ENCODE measurements at places on chromosomes 12 and 14.

DNA sequence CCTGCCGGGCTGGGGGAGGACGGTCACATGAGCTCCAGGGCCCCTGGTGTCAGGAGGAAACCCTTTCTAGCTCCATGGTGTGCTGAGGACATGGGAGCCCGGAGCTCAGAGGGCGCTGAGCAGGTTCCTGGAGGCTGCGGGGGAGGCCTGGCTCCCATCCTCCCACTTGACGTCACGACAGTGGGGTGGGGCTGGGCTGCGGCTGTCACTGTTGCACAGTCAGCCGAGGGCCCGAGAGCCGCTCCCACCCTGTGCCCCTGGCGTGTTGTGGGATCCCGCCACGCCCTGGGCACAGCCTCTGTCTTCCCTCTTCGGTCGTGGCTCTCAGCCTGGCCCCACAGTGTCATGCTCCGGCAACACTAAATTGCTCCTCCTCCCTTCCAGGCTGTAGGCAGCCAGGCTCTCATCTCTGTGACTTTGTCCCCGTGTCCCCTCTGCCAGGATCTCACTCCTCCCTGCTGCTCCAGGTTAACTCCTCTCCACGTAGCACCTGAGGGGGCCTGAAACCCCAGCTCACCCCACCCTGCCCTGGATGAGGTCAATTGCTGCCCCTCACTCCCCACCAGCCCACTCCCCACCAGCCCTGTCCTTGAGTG is 33.0 kb downstream of the BEGAIN start:
- no peak for DNase-seq

- DNase-seq = no peak
These were observed 424.9 kb downstream of the PDZRN4 start for GRCh38 chr12:41612892-41613557.

GRCh38 chr12:12804432-12804886 is 8.7 kb upstream of the DDX47 start:
- DNase-seq = no peak

DNA sequence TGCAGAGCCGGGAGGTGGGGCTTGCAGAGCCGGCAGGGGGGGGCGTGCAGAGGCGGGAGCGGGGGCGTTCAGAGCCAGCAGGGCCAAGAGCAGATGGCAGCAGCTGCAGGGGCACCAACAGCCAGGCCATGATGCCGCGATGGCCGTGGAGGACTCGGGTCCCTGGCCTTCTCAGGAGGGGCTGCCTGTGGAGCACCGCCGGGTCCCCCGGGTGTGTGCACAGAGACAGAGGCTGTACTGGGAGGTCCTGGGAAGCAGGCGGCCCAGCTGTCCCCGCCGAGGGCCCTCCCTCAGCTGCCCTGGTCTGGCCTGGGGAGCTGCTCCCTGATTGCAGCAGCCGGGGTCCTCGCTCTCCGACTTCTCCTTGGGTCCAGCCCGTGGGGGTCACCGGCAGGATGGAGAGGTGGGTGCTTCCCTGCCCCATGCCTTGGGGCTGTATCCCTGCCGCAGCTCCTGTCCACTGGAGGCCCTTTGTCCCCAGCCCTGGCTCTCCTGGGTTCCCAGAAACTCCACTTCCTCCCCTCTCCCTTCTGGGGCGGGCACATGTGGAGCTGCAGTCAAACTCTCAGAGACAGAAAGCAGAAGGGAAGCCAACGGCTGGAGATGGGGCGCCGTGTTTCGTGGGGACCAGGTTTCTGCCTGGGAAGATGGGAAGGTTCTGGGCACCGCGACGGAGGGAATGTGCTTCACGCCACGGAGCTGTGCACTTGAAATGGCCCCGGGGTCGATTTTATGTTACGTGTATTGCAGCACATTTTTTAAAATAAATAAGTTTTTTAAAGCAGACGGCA is 75.8 kb upstream of the GALNT9 start:
- no peak for DNase-seq

GRCh38 chr14:90061685-90062126 is at the start of gene KCNK13:
Gene KCNK13, plus strand, starts transcription at chr14:90061994. Its CDS starts 212 bp downstream, at chr14:90062206.
- peak; percentile 48 for DNase-seq

DNA sequence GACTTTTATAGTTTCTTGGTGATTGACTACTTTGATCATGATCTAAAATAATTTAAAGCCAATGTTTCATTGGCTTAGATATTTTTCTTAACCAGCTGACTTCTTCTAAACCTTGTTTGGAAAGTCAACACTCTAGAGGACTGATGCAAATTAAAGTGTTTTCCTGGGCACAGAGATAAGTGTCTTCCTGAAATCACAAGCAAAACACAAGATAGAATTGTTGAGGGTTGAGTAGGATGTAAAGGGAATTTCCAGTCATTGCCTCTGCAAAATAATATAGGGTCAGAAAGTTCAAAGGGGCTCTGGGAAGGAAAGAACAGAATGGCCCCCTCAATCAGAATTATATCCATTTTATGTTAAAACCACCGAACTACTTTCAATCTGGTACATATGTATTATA is 156.3 kb upstream of the LRIG3 start:
- DNase-seq = no peak

DNA sequence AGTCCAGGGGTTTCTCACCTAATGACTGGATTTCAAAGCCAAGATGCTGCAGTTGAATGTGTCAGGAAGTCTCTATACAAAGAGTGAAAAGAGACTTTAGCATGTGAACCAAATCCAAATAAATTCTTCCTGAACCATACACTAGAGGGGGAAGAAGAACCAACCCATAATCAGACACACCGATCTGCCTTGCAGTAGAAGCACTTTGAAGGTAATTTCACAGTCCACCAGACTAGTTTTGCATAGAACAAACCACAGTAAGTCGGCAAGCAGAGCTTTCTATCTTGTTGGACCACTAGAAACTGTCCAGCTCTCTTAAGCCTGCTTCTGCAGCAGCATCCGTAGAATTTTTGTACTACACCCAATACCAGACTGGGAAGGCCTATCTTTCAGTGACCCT is 39.3 kb downstream of the FIGNL2 start:
- DNase-seq = no peak

DNA sequence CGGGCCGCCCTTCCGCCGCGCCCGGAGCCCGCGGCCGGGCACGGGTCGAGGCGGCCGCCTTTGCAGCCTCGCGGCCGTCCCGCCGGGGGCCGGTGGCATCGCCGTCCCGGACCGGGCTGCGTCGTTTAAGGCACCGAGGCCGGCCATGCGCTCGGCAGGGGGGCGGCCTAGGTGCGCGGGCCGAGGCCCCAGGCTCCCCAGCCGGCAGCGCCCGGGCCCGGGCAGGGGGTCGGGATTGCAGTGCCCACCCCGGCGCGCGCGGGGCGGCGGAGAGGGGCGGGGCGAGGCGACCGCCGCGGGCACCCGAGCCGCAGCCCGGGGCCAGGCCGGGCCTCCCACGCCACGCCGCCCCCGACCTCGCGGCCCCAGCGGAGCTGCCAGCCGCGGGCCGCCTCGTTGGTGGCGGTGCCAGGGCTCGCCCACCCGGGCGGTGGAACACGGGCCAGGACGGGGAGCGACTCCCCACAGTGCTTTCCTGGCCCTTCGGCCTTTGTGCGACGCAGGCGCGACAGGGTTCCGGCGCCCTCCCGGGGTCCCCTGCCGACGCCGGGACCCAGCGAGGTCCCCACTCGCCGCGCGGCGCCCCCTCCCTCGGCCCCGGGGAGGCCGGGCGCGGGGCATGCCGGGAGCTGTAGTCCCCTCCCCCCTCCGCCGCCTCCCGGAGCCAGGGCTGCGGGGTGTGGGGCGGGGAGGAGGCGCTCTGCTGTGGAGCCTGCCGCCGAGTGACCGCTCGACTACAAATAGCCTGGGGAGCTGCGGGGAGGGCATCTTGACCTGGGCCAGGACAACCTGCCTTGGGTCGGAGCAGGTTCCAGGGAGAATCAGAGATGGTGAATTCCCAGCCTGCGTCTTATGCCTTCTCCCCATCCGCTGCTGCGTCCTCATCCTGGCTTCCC is 769 bp downstream of the FKBP4 start:
- DNase-seq = peak; percentile 83

Data from right hindlimb (tissue), 1 donor.